ENCODE measurements at places on chromosomes 6 and 20.

GRCh38 chr6:125637207-125637606 lies 112.2 kb upstream of the HEY2 start:
- DNase-seq = no peak

DNA sequence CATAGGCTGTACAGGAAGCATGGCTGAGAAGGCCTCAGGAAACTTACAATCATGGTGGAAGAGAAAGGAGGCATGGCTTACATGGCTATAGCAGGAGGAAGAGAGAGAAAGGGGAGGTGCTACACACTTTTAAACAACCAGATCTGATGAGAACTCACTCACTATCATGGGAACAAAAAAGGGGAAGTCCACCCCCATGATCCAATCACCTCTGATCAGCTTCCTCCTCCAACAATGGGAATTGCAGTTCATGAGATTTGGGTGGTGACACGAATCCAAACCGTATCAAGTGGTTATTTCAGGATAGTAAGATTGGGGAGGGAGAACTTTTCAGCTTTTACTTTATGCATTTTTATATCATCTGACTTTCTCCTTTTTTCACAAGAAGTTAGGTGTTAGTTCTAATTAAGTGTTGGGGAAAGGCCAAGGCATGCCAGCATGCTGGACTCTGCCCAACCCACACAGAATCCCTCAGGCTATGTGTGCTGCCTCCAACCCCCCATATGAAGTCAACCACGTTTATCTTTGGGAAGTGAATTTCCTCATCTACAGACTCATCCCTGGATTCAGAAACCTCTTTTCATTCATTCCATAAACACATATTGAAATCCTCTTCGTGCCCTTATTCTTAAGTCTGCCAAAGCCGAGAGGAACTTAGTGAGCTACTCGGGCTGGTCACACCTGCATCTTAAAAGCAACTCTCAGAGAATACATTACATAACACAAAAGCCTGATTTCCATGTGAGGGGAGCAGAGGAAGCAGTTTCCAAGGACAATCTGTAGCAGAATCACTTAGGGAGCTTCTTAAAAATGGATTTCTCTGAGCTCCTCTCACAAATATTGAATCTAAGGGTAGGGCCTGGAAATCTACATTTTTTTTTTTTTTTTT lies 16.7 kb upstream of the CLIC5 start:
- no peak for DNase-seq

- no peak for DNase-seq
Measured at GRCh38 chr20:58131551-58132142, 96.8 kb downstream of the ANKRD60 start.

DNA sequence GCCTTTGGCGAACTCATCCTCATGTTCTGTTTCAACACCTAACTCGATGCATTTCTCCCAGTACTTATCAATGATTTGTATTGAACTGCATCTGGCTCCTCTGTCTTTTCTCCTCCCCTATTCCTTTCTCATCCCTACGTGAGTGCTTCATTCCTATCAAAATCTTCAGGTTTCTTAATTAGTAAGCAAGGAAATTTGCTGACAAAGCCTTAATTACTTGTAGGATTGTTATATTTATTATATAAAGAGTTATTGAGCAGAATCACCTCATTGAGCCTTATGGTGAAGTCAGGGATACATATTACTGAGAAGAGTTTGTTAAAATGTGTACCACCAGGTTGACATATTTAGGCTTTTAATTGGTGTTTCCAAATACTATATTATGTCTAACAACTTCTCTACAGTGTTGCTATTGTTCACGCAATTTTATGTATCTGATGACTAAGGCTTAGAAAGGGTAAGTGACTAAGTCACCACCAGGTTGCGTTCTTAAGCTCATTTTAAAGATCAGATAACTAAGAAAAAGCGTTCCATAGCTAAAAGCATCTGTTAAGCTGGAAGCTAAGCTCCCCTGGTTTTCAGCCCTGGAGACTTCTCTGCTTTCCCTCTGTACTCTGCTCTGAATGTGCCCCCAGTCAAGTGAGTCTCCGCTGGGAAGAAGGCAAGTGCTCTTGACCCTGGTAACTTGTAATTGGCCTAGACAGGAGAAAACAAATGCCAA lies 18.9 kb downstream of the SCGN start:
- no peak for DNase-seq

- DNase-seq = no peak
Measured at GRCh38 chr6:35073766-35074471, 67.2 kb downstream of the TCP11 start.

DNA sequence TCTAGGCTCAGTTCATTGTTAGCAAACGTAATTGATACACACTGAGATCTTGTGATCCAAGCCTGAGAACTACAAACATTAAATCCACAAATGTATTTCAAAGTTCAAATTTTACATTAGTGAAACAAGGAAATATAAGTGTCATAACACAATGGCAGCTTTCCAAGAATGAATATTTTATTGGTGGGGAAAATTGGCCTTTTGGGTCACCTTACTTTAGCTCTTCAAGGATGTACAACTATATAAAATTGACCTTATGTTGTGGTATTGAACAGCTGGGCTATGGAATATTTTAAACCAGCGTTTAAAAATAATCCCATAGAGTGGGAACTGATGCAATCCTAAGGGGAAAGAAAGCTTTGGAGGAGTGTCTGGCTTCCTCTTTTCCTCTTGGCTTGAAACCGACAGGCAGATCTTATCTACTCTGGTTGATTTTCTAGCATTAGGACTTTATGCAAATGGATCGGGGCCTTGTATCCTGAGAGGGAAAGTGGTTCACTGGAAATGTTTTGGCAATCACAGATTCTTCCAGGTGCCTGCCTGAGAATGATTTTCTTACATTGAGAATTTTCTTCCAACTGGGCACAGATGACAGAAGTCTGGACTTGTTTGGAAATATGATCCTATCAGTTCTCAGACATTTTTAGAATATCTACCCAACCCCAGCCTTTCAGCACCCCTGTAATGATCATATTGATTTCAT lies 184.8 kb upstream of the ECI2 start:
- DNase-seq = no peak

GRCh38 chr6:141103246-141103645 lies 1029.5 kb upstream of the GJE1 start:
- no peak for DNase-seq

GRCh38 chr6:4931530-4932227 lies 72.2 kb downstream of the RPP40 start:
- DNase-seq = no peak

DNA sequence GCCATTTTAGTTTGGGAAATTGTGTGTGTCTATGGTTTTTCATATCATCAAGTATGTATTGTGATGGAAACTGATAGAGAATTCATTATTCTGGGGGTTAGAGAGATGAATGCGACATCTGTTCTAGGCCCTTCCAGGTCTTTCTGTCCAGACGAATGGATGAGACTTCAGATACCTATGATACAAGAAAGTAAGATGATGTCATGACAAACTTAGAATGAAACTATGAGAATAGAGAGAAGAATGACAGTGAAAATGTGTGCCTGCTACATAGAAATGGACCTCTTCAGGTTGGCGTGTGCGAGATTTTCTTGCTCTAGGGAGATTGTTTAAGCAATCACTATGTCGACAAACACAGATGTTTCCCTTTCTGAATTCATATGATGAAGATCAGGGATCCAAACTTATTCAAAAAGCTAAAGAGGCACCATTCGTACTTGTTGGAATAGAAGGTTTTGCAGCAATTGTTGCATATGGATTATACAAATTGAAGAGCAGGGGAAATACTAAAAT lies 76.1 kb downstream of the SCAND1 start:
- DNase-seq = no peak

GRCh38 chr6:21024616-21025015 lies 490.4 kb downstream of the CDKAL1 start:
- no peak for DNase-seq

DNA sequence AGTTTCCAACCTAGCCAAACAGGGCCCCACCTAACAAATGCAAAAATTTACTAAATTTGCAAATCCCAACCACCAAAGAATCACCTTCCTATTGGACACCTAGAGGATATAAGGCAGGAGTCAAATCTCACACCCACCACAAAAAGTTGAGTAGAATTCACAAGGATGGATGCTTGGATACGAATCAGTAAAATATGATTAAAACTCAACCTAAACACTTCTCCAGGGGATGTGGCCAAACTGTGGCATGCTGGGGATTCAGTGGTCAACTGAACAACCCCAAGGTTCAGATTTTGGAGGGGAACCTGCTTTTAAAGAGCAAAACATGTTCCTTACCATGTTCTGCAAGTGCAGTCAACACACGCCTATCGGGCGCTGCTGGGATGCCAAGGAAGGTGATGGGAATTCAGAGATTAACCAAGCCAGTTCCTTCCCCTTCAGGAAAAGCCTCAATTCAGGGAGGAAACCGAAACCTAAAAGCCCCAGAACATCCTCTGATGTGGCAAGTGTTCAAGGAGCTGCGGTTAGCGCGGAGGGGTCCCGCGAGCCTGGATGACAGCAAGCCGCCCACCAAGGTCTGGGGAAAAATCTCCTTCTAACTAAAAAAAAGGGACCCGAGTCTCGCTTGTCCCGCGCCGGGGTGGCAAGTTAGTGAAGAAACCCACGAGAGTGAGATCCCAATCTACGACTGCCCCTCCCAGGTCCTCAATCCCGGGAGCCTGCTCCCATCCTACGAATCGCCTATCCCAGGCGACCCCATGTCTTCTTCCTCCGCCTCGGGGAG lies 902 bp downstream of the SAMHD1 start:
- DNase-seq = no peak

- no peak for DNase-seq
Measured at GRCh38 chr6:30062471-30063178, 1.6 kb downstream of the POLR1H start.

DNA sequence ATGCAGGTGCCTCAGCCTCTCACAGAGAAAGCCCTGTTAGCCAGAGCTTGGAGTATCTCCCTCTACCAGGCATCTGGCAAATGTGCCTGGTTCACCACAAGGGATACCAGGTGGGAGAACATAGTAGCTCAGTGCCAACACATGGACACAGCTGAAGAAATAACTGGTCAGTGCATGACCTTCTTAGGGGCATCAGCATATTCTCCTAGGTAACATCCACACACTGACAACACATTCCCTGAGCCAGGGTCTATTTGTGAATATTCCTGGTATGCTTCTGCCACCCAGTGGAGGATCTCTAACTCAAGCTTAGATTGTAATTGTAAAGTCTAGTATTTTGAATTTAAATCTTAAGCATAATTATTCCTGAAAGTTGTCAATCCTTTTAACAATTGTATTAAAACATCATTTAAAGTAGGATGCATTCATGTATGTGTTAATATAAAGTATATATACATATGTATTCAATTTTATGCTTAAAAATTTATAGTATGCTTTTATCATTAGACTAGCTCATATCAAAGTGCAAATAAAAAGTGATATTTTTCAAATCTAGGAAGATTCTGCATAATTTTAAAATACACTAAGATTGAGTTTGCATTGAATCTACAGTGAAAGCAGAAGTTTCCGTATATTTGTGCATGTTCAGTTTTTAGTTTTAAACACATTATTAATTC lies 45.3 kb upstream of the COL21A1 start:
- no peak for DNase-seq

DNA sequence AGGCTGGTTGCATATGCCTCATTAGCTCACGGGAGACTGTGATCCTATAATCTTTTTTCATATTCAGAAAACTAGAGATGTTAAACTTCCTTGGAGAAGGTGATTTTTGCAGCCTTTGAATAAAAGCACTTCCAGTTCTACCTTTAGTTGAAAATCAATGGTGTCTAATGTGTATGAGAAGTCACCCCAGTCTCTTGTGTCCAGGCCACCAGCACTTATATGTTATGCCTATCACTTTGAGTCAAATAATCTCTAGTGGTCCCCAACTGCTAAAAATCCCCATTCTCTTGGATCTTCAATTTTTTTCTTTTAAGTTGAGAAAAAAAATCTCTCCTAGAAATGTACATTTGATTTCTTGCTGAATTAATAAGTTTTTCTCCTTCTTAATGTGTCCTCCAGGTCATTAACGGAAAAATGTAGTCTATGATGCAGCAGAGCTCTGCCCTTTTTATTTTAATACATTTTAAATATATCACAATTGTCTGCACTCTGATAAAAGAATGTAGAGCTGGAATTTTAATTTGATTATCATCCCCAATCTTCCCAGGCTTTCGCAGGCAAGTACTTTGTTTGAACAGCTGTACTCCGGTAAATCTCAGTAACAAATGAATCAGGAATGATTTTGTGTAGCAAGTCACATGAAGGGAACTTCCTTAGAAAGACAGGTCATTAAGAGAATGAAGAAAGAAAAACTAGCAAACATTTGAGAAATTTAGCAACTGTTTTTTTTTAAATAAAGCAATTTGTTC lies 147.0 kb downstream of the SOX4 start:
- no peak for DNase-seq

DNA sequence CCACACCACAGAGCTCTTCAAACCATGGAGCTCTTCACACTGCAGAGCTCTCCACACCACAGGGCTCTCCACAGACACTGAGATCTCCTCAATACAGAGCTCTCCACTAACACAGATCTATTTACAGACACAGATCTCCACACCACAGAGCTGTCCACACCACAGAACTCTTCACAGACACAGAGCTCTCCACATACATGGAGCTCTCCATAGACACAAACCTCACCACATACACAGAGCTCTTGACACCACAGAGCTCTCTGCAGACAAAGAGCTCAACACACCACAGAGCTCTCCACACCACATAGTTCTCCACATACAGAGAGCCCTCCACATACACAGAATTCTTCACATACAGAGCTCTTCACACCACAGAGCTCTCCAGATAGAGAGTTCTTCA lies 53.0 kb downstream of the ERMARD start:
- no peak for DNase-seq

GRCh38 chr20:23923891-23924435 lies 44.4 kb upstream of the CST5 start:
- DNase-seq = no peak

DNA sequence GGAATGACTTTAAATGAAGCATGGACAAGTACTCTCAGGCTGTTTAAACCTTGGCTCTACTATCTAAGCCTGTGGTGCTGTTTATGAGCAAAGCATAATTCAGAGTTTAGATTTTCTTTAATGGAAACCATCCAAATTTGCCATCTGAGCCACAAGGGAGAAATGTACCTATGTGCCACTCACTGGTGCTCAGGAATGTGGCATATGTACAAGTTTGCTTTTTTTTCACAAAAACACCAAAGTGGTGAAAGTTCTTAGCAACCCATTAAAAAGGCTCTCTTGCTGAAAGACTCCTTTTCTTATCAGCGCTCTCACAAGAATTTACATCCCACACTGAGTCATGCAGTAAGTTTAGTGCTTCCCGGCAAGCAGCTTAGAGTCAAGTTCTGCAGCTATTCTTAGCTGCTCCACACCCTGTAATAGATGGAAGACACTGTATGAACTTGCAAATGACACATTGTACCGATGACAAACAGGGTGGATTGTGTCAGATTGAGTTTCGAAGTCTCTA lies 57.3 kb upstream of the MLIP start:
- DNase-seq = no peak

GRCh38 chr6:37007340-37008043 lies 2.0 kb downstream of the FGD2 start:
- no peak for DNase-seq

DNA sequence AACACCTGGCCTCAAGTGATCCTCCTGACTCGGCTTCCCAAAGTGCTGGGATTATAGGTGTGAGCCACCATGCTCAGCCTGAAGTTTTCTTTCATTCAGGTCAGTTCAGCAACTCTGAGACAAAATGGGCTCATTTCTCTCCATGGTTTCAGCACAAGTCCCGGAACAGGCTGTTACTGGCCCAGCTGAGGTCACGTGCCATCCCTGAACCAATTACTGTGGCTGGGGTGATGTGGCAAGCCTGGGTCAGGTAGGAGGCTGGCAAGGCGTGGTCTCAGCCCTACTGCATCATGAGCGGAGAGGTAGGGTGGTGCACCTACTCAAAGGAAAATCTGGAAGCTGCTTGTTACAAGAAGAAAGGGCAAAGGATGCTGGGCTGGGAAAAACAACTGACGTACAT lies 326.4 kb downstream of the KIF16B start:
- DNase-seq = no peak
